ENCODE measurements at places on chromosomes 7 and 10. TPM values are rescaled to one million over a fixed set of nuclear protein-coding genes. Genes with fewer than 3 reads are reported as not detected.

DNA sequence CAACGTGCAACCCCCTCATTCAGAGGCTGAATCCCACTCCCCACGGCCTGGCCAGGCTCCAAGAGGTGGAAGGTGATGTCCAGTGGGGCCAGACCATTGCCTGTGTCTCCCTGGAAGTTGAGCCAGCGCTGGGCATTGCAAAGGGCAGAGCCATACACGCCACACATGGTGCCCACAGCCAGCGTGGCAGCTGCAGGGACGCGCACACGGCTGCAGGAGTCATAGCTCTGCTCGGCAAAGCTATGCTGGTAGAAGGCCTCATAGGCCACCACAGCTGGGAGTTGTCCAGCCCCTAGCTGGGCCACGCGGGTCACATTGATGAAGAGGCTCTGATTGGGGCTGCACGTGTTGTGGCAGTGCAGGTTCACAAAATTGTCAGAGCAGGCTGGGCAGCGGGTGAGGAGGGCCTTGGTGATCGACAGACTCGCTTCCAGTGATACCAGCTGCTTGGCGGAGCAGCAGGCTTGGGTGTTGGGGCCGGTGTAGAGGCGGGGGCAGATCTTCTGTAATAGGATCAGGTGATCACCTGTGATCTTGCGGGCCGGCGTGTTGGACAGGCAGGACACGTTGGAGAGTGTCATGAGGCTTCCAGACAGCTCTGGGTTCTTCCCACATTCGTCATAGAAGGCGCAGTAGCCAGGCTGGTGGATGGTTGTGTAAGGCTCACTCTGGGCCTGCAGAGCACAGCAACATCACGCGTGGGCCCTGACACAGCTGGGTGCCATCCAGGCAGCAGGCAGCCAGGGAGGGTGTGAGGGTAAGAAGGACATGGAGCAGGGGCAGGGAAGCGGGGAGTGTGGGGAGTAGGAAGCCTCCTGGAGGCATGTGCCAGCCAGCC, 1.2 kb downstream of the NPC1L1 start:
- no peak for DNase-seq
- no peaks in the 10 kb centered on the region for H3K27me3 ChIP-seq
- H3K4me3 ChIP-seq, result no peak overlapping the region
- H3K27ac ChIP-seq, result no peak overlapping the region
- H3K36me3 ChIP-seq, result no peaks in the 10 kb centered on the region

The AMZ1 gene
- total RNA-seq, result 1.1 TPM

The CALML5 gene
- total RNA-seq, result not detected

GRCh38 chr10:110364531-110364937, 59.8 kb upstream of the SMNDC1 start:
- H3K27ac ChIP-seq, result no peak overlapping the region
- H3K4me1 ChIP-seq, result no peaks in the 10 kb centered on the region
- no peak overlapping the region for H3K4me3 ChIP-seq
- no peak for DNase-seq

- H3K4me3 ChIP-seq, result no peak overlapping the region
- H3K27me3 ChIP-seq, result no peaks in the 10 kb centered on the region
- no peak overlapping the region for H3K27ac ChIP-seq
- no peaks in the 10 kb centered on the region for H3K4me1 ChIP-seq
- DNase-seq, result no peak
- peaks cover under 1% of the 10 kb centered on the region for H3K36me3 ChIP-seq
Measured at GRCh38 chr7:6012355-6013104, 3.5 kb downstream of the AIMP2 start.

All from aorta (tissue), 5 donors.